ENCODE measurements at places on chromosomes 16 and 17.

DNA sequence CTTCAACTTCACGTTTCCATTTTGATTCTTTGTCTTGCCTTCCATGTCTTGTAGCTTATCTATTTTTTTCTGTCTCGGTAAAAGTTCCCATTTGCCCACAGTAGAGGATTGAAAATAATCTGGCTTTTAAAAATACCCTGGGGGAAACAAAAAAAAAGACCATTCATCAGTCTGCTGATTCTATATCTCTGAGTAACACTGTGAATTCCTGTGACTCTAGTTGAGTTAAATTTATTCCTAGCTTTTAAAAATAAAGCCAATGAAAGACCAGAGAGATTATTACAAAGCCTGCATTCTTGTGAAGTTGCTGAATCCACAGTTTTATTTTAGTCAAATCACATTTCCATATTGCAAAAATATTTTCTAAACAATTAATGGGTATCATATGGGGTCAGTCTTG, 532.3 kb downstream of the CDH13 start:
- DNase-seq: no peak

- DNase-seq: no peak
These were observed 107.6 kb upstream of the MED13 start for GRCh38 chr17:62172492-62173291.

- DNase-seq: no peak
These were observed 77.6 kb downstream of the NXN start for GRCh38 chr17:901964-902363.

DNA sequence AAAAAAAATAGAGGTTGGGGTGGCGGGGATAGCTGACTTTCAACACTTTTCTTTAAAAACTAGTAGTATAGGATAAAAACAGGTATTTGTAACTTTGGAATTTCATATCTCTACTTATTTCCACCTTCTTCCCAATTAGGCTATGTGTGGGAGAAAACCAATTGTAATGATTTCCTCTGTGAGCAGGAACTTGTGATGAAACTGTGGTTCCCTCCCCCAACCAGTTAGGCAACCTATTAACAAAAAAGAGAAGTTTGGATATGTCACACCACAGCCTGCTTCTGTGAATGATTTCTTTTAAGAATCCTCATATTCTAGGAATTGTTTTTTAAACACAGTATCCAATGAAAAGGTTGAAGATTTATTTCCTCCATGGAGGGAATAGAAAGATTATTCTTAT, 1.9 kb downstream of the IGSF6 start:
- DNase-seq: no peak

DNA sequence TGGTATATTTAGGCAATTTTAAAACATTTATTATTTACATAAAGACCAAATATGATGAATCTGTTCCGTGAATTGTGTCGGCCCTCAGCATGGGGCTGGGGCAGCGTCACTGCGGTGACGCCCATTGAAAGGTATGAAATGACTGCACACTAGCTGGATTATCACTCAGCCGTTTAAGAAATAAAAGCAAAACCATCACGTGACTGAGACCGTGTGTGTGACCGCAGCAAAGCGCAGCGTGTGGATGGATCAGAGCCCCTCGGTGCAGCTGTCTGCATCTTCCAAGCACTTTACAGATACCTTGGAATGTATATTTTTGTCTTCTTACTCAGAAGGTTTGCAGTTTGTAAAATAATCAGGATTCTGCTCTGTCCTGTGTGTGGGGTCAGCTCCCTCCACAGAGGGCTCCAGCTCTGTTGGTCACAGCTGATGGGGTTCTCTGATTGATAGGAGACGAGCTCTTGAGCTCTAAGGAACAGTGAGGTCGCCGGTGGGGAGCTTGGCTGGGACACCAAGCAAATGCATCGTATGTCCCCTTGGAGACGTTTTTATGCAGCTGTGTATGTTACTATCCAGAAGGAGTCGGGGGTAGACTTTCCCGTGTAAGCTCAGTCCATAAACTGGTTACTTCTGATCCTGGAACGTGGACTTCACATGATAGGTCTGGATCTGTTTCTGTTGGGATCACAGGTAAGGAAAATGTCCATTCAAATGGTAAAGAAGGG, 45.1 kb downstream of the WDR45B start:
- no peak for DNase-seq
